ENCODE measurements at places on chromosomes 5 and 9.

GRCh38 chr5:135435467-135436330, 11.4 kb downstream of the DCANP1 start:
- no peak for DNase-seq

- DNase-seq, result no peak
These were observed 279 bp downstream of the GTF3C5 start for GRCh38 chr9:133031130-133031422.

- DNase-seq, result no peak
These were observed 97.8 kb downstream of the GPR21 start for GRCh38 chr9:123131258-123131657.

GRCh38 chr9:7811677-7812076, 12.1 kb upstream of the DMAC1 start:
- no peak for DNase-seq

DNA sequence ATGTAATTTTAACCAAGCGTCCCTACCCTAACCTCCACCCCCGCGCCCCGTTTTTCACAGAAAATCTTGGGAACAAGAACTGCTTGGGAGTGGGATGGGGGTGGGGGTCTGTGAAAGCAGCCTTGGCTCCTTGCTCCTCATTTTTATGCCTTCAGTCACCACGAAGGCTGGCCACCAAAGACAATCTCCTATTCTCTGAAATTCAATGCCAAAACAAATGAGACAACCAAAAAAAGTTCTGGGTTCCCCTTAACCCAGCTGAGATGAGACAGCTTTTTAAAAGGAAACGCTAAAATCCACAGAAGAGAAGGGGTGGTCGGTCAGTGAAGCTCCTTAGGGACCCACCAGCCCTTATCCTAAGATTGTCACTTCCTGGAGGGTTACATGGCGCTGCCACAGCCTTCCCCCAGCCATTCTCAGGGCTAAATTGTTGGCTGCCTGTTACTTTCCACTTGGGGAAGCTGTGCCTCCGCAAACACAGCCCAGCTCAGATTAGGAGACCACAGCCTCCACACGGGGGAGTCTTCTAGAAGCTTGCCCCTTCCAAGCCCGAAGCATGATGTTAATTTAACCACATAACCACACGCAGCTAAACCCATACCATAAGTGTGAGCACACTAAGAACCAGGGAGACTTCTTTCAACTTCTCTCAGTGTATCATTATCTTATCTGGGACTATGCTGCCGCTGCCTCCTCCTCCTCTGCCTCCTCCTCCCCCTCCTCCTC, 136.3 kb downstream of the FOXD1 start:
- no peak for DNase-seq

GRCh38 chr9:4020755-4021296, 279.0 kb downstream of the GLIS3 start:
- DNase-seq, result no peak

- DNase-seq, result no peak
These were observed 273.1 kb downstream of the ARHGEF28 start for GRCh38 chr5:73899055-73899454.

- no peak for DNase-seq
These were observed 65.4 kb upstream of the STK32A start for GRCh38 chr5:147169399-147169798.

DNA sequence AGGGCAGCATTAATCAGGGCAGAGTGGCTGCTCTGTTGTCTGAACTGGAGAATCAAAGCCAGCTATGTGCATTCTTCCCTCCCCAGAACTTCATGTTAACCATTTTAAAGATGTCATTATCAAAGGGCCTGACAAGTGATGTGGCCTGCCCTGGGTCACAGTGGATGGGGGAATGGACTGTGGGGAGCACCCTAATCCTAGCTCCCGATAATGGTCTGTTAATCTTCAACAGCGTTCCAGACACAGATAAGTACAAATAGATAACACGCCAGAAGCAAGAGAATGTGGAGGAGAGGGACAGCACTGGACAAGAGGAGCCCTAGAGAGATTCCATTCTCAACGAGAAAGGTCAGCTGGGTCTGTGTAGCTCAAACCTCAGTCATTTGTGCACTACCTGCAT, 77.5 kb downstream of the DPYSL3 start:
- no peak for DNase-seq

DNA sequence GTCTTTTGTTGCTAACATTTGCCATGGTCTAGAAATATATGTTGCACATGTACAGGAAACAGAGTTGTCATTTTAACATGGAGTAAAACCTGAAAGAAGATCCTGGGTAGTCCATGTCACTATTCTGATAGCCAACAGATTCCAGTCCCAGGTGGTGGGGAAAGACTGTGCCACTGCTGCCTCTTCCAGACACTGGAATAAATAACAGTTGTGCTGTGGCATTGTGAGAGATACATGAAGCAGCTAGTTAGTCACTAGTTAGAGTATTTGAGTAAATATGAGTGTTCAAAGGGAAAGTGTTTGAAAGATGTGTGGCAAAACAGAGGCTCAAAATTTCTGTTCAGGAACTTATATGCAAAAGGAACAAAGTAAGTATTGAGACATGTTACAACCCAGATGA, 1408.3 kb downstream of the EFNA5 start:
- no peak for DNase-seq

DNA sequence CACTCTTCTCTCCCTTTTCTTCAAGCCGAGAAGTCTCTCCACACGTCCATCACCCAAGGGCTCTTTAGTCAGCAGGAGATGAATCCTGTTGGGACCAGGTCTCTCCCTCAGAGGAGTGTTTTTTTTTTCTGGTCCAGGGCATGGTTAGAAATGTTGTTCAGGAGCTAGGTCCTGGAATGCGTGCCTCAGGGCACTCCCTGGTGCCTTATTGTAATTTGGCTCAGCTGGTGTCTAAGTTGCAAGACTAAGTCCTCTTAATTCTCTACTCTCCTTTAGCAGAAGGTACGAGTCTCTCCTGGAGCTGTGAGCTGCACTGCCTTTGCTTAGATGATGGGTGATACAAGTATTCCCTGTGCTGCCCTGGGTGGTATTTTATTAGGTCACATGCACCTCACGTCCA, 111.9 kb downstream of the CNTLN start:
- no peak for DNase-seq

- DNase-seq, result no peak
These were observed 119.5 kb downstream of the TRPM3 start for GRCh38 chr9:71001780-71002386.

- DNase-seq, result peak; percentile 6
These were observed 144.6 kb downstream of the CACNA1B start for GRCh38 chr9:138022121-138022741.

GRCh38 chr5:138068742-138069600, 14.9 kb upstream of the WNT8A start:
- DNase-seq, result peak; percentile 59

DNA sequence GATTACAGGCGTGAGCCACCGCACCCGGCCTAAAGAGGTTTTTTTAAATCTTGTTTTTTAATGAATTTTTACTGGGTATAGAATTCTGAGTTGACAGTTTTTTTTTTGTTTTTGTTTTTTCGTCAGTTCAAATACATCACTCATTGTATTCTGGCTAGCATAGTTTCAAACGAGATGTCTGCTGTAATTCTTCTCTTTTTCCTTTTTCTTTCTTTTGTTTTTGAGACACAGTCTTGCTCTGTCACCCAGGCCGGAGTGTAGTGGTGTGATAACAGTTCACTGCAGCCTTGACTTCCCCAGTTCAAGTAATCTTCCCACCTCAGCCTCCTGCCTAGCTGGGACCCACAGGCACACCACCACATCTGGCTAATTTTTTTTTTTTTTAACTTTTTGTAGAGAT, 2.2 kb upstream of the PRRT1B start:
- no peak for DNase-seq

DNA sequence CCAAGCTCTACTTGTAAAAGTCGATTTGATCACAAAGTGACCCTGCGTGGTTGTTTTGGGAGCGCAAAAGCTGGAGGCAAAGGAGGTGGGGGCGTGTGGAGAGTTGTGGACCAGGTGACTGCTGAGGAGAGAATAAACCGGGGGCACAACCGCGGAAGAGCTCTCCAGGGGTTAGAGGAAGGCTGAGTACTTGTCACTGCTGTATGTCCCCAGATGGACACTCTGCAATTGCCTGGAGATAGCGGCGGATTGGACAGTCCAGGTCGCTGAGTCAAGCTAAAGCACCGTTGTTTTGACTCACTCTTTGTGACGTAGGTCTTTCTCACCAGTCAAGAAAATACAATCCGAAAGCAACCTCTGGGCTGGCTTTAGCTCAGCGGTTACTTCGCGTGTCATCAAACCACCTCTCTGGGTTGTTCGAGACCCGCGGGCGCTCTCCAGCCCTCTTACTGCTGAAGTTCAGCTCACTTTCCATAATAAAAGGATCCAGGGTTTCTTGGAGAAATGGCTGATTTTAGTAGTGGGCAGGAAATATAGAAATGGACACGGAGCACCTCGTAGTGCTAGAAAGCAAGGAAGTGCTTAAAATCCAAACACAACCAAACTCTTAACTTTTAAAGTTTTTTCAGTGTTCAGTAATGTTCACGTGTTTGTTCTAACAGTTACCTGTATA, 25.7 kb downstream of the ZMAT2 start:
- DNase-seq, result peak; percentile 63

GRCh38 chr5:141363952-141364660, at the start of gene PCDHGA5:
TSS of gene PCDHGA5 (plus strand) at chr5:141364162. CDS start at chr5:141364331, 169 bp downstream.
- no peak for DNase-seq

DNA sequence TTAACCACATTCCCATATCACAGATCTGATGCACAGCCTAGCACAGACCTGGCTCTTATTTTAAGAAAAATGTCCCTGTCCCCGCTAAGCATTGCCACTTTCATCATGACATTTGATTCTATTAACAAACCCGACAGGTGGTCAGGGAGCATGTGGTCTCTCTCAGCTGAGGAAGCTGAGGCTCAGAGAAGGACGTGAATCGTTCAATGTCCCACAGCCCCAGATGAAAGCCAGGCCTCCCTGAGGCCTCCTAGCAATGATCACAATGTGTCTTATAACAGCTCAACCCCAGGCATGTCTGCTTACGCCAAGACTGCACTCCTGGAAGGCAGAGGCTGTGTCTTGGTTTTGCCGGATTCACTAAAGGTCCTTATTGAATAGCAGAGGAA, 10.4 kb upstream of the CRB2 start:
- no peak for DNase-seq

DNA sequence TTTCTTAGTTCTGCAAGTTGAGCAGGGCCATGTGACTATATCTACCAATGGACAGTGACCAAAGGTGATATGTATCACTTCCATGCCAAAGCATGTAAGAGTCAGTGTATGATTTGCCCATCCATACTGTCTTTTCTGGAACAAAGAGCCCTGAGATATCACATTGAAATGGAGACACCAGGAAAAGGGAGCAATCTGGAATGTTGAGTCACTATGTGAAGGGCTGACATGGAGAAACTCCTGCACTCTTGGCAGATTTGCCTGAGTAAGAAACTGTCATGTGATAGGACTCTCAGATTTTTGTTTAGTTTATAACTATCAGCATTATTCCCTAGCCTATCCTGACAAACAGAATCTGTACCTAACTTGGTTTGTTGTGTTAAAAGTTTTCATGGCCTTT, 29.8 kb upstream of the TMEM161B start:
- DNase-seq, result no peak

GRCh38 chr9:133090187-133090586, 28.4 kb downstream of the CEL start:
- no peak for DNase-seq

DNA sequence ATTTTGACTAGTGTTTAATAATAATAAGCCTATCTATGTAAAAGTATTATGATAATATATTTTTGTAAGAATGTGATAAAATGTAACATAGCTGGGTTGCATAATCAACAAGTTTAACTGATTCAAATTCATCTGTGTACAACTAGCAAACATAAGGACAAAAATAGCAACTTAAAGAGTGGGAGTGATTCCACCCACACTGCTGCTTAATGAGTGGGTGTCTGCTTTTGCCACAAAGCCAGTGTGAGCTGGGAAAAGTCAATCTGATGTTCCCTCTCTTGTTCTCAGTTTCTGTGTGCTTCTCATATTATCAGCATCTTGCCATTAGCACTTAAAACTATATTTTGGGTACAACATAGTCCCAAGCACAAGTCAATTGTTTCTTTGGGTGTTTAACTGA, 111.1 kb upstream of the DPYSL3 start:
- no peak for DNase-seq

- DNase-seq, result no peak
These were observed 7.3 kb downstream of the PRR7 start for GRCh38 chr5:177453852-177454396.

- no peak for DNase-seq
These were observed 42.9 kb downstream of the SUB1 start for GRCh38 chr5:32628049-32628844.

DNA sequence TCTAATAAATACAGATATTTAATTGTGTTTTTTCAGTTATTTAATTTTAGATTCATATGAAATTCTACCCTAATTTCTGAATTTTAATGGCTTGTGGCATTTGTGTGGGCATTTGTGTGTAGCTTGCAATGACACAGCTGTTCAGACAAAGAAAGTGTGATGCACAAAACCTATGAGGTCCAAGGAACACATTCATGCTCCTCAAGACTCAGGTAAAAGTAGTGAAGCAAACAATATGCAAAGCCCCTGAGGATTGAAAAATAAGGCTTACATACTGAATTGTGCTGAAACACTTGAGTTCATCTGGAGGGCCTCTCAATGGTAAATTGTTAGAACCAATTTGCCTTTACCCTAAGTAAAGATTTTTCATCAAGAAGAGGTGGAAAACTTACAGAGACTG, 28.1 kb downstream of the IL7R start:
- no peak for DNase-seq

DNA sequence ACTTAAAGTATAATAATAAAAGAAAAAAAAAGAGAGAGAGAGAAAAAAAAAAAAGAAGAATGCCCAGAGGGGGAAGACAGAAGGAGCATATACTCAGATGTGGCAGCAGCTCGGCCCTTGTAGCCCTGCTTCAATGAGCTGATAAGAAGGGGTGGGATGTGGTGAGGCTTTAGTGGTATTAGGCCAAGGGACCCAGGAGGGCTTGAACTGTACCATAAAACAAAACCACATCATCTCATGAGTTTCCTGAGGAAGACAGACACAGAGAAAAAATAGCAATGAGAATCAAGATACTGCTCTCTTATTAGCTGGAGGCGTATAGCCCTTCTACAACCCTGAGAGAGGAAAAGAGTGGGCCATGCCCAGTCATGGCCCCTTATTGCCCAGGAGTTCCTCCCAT, 72.8 kb downstream of the SLC1A1 start:
- no peak for DNase-seq

DNA sequence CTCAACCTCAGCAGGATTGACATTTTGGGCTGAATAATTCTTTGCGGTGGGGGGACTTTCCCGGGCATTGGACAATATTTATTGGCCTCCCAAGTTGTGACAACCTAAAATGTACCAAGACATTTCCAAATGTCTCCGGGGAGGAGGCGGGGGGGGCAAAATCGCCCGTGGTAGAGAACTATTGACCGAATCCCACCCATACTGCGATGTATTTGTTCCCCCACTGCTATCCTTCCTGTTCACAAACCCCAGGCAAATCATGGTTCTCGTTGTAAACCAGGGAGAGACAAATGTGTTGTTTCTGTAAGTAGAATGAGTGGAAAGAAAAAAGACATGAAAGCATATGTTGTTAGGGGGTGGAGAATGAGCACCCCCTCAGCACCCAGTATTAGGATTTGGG, 141.9 kb downstream of the PSAT1 start:
- DNase-seq, result no peak
